Stimulated activated CD8-positive, alpha-beta memory T cell treated with anti-CD3 and anti-CD28 coated beads, Interleukin-2, amount 100 ng/mL, for 1 hour (primary cell): ENCODE measurements at places on chromosomes 13 and 19.

DNA sequence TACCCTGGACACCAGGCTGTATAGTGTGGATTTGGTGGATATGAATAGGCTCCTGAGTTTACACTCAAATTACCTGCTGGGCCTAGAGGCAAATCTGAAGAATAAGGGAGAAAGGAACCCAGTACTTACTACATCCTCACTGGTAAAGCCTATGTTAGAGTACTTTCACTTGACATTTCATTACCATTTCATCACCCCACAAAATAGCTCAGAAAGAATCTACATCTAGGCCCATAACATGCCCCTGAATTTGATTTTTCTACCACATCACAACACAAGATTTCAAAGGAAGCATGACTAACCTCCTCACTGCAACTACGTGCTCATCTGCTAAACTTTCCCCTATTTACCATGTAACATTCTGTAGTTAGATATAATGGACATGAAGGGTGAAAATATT lies 43.3 kb downstream of the VWA8 start:
- no peak for DNase-seq

DNA sequence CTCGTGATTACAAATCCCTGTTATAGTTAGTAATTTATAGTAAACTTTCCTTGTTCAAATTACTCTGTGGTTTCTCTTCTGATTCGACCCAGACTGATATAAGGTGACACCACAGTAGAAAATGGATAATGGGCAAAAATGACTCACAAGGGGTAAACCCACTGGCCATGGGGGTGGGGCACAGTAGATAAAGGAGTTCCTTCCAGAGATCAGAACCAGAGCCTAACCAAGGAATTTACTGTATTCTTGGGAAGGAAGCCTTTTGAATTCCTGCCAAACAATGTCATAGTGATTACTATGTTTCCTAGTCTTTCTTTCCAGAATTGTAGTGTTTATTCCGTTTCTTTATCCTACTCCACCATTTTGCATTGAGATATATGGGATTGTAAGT lies 21.9 kb downstream of the MIR17HG start:
- DNase-seq = no peak

- DNase-seq = no peak
Observed at GRCh38 chr13:58949646-58950045, 1214.1 kb downstream of the DIAPH3 start.

- DNase-seq = no peak
Observed at GRCh38 chr13:84649853-84650252, 767.6 kb upstream of the SLITRK1 start.

DNA sequence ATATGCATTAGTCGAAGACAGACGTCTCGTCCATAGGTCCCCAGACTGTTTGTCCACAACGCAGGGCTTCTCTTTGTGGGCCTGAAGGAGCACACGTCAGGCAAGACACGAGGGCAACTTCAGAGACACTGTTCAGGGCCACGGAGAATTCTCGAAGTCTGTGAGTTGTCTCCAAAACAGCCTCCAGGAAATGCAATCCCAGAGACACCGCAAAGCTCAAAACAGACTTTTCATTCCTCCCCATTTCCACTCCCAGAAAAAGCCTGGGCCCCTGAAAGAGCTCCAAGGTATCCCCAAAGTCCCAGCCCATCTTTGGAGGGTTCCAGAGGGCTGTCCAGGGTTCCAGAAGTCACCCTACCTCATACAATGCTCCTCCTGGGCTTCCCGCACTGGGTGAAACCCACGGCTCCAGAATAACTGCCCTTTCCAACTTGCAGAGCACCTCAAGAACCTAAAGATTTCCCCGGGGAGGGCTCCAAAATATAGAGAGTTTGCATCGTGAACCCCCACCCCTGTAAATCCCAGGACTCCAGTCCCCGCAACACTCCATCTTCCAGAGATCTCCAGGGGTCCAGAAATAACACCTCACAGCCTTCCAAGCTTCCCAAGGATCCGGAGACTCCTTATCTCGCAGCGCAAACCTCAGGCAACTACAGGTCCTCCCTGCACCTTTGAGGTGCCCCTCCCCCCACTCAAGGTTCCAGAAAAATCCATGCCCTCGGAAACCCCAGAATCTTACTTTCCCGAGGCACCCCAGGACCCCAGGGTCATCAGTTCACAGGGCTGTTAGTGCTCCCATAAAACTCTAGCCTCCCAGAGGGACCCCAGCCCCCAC lies 687 bp upstream of the FTL start:
- no peak for DNase-seq
